ENCODE measurements at places on chromosomes 5 and 9.
A peak's percentile ranks its signal among the peaks of the same experiment; 100 is the strongest.

- no peak for DNase-seq
Observed at GRCh38 chr5:32598260-32598937, 13.0 kb downstream of the SUB1 start.

- no peak for DNase-seq
Observed at GRCh38 chr5:50751064-50751657, 84.7 kb downstream of the PARP8 start.

DNA sequence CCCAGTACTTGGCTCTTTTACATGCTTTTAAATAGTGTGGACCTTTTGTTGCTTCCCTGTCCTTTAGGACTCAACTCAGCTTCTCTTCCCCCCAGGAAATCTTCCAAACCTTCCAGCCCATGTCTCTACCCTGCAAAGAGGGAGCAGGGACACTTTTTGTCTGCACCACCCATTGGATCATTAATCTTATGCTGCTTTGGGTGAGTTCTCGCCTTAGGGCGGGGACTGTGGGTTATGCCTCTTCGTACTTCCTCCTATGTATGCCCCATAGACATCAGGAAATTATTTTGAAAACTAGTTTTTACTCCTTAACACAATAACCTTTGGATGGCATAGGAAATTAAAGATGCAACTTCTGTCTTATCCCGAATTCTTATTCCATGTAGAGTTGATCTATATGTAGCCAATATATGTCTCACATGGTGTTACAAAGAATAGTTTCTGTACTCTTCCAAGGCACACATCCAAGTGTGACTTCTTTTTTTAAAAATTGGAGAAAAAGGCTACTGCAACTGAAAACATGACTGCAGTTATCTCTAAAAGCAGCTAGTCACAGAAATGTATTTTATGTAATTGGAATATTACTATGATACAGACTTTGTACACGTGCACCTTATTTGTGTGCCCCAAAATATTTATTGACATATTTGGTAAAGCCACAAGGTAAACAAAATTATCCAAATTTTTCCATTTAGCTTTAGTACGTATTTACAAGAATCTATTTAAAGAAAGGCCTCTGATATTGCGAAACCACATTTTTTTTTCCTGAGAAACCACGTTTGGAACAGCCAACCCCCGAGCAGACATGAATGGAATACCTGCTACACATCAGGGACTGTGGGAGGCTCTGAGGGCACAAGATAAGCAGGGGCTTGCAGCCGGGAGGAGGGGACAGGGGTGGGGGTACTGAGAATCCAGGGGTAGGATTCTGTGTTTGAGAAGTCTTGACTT lies 133.6 kb downstream of the WDR41 start:
- DNase-seq = peak; percentile 4

- DNase-seq = no peak
Observed at GRCh38 chr5:171848911-171849520, 63.4 kb downstream of the SMIM23 start.

DNA sequence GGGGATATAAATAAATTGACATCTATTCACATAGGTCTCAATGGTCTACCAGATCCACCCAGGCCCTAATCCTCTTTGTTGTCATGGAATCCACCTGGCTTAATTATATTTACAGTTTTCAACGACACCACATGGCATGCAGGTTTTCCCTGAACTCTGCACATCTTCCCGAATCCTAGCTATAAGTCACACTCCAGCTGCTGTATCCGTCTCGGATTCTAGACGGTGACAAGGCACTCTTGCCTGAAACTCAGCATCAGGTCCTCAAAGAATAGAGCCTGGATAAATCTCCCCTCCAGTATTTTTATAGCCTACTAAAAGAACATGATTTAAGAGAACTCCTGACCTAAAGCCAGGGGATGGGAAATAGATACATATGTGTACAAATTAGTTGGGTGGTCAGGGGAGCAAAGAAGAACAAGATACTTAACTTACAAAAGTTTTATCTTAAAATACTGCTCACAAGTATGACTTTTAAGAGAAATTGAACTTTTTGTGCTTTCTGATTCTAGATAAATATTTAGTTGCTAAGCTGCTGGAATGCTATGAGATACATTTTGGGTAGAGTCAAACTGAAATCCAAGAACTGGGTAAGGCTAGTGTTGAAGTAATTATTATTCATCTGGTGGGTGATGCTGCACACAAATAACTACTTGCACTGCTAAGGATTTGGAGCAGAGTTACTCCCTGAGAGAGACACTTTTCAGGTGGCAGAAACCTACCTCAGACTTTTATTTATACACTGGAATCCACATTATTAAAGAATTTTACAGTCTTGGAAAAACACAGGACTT lies 187.3 kb downstream of the EFNA5 start:
- DNase-seq = no peak

- no peak for DNase-seq
Observed at GRCh38 chr5:115064380-115064779, 105.3 kb downstream of the TRIM36 start.

Data from skeletal muscle cell (primary cell).